MV-4-11 (cell line): ENCODE measurements at places on chromosomes 16 and 17.
A peak's percentile ranks its signal among the peaks of the same experiment; 100 is the strongest.

GRCh38 chr16:85383836-85384832 lies 229.0 kb upstream of the GSE1 start:
- DNase-seq: no peak

GRCh38 chr16:7820816-7821215 lies 488.2 kb downstream of the RBFOX1 start:
- DNase-seq: no peak

GRCh38 chr17:30207655-30208054 lies 27.8 kb downstream of the SLC6A4 start:
- no peak for DNase-seq

DNA sequence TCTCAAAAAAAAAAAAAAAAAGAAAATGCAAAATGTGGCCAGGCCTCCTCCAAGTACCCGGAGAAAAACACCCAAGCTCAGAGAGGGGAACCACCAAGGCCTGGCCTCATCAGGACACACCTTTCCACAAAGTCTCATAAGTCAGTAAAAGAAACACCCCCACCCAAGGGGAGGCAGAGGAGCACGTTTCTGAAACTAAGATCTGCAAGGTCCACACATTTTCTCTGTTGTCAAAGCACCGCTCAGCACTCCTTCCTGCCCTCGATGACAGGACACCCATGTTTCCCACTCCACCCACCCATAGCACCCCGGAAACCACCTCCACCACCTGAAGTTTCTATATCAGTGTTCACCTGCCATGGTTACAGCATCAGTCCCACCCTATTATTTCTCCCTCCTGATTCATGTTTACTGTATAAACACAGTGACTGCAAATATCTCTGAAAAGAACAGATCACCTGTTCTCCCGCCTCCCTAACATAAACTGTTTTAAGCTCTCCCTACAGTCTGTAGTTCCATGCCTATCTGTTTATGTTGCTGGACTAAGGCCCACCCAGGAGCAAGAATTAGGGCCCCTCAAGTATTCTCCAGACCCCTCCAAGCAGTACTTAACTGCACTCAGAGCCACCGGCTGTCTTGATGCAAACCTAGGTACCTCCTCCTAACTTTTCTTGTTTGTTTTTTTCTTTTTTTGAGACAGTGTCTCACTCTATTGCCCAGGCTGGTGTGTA lies 2.0 kb downstream of the CORO7 start:
- DNase-seq: no peak

DNA sequence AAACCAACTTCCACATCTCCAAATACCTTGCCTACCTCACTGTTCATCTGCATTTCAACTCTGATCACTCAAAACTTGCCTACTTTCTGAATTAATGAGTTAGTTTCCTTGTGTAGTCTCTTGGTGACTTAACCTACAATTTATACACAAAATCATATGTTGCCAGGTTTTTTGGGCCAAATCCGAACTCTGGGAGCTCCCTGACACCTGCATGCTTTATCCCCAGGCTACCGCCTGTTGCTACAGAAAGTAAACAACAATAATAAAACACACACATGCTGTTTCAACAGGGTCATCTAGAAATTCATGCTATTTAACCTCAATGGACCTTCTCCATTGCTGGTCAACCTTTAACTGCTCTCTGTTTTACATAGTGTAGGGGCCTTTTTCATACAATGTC lies 104.5 kb upstream of the AXIN2 start:
- DNase-seq: no peak

- DNase-seq: no peak
Measured at GRCh38 chr16:28935346-28935745, 3.6 kb downstream of the CD19 start.

DNA sequence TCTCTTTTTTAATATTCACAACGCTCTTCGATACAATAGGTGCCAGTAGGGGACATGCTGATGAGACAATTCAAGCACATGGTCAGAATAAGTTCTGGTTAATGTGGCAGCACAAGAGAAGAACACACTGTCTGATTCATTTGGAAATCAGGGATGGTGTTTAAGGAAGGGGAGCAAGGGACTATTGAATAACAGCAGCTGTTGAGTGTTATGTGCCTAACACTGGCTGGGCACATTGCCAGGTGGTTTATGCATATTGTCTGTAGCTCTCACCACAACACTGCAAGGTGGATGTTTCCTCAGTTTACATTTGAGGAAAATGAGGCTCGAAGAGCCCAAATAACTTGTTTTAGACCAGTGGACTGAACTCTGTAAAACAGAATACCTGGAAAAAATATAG lies 44.2 kb downstream of the LYRM9 start:
- DNase-seq: no peak

GRCh38 chr16:11836650-11837244 lies 14.6 kb downstream of the RSL1D1 start:
- DNase-seq: no peak

GRCh38 chr17:2369551-2370210 lies 31.2 kb downstream of the MNT start:
- no peak for DNase-seq

DNA sequence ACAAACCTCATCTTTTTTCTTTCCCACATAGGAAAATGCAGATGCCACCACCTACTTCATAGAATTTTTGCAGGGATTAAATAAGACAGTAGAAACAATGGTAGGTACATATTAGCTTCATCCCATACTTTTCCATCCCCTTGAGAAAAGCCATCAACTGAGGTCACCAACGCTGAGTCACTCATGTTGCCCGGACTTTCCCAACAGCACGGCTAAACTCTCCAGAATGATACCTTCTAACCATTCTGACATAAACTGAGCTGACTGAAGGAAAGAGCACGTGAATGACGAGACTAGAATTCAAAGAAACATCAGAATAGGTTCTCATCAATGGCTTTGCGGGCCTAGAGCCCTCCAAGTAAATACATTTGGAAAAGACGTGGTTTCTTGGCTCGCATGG lies 146.0 kb upstream of the RCVRN start:
- DNase-seq: peak; percentile 58

DNA sequence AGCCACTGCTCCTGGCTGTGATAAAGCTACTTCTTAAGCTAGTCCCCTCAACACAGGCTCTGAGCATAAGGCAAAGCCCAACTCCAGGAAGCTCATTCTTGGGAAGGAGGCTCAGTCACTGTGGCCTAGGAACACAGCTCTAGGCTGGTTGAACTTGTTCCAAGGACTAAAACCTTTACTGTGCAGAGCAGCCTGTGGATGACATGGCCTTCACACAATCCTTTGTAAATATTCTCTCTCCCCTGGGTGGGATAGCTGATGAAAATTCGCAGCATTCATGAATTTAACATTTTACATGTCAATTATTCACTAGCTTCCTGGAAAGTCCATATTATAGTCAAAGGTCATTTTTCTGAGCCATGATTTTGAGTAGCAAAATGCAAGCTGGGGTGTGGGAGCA lies 28.9 kb downstream of the BEAN1 start:
- DNase-seq: no peak

DNA sequence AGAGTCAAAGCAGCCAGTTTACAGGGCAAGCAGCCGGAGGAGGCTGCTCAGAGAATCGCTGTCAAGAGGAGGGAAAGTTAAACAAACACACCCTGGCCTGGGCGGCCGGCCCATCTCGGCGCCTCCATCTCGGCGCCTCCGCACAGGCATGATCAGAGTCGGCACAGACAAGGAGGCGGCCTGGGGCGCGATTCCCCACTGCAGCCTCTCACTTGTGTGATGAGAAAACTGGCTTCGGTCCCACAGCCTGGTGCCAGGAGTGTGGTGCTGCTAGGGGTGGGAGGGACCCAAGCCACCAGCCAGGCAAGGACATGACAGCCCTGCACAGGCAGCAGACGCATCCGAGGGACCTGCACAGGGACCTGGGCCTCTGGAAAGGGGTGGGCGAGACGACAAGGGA lies 17.7 kb downstream of the SLC38A10 start:
- DNase-seq: no peak

DNA sequence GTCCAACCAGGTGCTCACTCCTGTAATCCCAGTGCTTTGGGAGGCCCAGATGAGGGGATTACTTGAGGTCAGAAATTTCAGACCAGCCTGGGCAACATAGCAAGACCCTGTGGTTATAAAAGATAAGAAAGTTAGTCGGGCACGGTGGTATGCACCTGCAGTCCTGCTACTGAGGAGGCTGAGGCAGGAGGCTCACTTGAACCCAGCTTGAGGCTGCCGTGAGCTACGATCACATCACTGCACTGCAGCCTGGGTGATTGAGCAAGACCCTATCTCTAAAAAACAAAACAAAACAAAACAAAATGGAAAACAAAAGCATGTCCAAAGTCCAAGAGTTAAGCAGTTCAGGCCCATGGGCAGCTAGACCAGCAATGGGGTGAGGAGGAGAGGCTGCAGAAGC lies 143.2 kb downstream of the IRX5 start:
- no peak for DNase-seq

GRCh38 chr17:2084036-2084765 lies 29.3 kb downstream of the HIC1 start:
- no peak for DNase-seq

GRCh38 chr17:58329810-58330537 lies 1.4 kb upstream of the TSPOAP1 start:
- no peak for DNase-seq

GRCh38 chr17:14471052-14471451 lies 170.2 kb downstream of the HS3ST3B1 start:
- no peak for DNase-seq

- DNase-seq: peak; percentile 9
Measured at GRCh38 chr17:70636517-70637133, 467.3 kb downstream of the KCNJ2 start.

DNA sequence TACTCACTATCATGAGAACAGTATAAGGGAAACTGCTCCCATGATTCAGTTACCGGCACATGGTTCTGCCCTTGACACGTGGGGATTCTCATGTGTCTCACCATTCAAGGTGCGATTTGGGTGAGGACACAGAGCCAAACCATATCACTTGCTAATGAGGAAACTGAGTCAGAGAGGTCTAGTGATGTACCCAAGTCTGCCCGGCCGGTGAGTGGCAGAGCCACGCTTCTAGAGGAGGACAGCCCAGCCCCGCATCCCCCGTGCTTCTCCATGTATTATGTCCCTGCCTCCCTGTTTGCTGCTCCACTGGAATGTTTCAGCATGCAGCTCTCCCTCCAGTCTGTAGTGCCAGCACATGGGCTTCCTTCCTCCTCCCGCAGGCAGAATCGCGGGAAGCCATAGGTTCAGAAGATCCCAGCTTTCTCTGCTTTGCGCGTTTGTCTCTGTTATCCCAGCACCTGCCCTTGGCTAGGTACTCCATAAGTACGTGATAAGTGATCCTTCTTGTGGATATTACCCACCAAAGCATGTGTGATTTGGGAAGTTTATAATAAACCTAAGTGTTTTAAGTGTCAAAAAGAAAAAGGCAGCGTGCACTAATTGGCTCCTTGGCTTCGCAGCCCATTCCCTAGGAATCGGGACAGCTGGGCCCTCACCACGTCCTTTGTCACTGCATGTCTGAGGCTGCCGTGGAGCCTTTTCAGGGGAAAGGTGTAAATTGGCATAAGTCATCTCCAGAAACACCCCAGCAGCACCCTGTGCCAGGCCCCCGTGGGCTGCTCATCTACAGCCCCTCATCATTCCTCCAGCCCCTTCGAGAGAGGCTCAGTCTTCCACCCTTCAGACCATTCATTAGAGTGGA lies 103.8 kb downstream of the CLEC16A start:
- DNase-seq: no peak

GRCh38 chr17:12041312-12041711 lies 20.6 kb downstream of the MAP2K4 start:
- DNase-seq: peak; percentile 47

GRCh38 chr17:72971226-72971880 lies 121.1 kb downstream of the SLC39A11 start:
- DNase-seq: no peak

DNA sequence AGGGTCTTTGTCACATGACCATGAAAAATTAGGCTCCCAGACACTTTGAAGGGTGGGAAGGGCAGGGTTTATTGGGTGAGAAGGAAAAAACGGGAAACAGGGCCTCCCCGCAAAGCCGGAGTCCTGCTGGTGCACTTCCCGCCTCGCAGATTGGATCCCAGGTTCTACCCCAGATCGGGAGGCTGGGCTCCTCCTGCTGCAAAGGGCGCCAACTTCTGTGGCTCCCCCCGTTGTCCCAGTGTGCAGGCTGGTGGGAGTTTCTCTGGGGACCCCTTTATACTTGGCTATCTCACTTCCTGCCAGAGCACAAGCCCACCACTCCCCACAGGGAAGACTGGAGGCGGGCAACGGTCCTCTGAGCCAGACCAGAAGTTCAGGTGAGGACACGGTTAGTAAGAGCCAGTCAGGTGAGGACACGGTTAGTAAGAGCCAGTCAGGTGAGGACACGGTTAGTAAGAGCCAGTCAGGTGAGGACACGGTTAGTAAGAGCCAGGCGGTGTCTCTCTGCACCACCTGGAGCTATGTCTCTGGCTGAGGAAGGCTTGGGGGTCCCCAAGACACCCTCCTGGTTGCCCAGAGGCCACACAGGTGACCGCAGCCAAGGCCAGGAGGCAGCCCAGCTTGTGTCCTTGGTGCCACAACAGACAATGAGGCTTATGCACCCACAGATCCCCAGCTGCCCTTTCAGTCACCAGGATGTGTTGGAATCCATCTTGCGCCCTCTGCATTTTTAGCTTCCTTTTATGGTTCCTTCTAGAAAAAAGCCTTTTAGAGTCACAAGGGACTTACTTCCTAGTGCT lies 48.1 kb upstream of the CHMP6 start:
- DNase-seq: no peak

DNA sequence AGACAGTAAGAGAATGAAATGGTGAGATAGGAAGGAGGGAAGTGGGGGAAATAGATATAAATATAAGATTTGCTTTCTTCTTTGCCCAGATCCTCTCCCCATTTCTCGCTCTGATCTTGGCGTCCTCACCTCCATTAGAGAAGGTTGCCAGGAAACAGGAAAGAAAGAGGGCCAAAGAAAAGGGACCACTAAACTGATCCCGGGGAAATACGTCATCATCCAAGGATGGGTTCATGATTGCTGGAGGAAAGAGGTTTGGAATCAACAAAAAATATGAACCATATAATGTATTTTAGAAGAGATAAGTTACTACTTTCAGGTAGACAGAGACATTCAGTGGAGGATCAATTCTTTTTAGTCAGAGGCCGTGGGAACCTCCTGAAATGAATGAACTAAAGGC lies 536.0 kb downstream of the HAPSTR1 start:
- DNase-seq: no peak

DNA sequence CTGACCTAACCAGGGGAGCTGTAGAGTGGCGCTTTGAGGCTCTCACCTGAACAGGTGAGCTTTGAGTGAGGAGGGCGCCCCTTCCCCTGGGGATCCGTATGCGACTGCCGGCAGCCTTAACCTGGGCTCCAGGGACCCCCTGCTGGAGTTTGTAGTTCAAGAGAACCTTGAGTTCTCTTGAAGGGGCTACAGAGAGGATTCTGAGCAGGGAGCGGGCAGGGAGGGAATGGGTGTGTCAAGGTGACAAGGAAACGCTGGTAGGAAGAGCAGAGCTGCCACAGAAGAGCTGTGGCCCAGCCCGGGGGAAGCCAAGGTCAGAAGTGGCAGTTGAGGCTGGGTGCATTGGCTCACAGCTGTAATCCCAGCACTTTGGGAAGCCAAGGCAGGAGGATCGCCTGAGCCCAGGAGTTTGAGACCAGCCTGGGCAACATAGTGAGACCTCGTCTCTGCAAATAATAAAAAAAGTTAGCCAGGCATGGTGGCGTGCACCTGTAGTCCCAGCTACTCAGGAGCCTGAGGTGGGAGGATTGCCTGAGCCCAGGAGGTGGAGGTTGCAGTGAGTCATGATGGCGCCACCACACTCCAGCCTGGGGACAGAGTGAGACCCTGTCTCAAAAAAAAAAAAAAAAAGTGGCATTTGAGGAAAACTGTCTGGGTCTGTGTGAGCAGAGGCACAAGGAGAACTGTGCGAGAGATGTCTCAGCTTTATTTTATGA lies 1.2 kb downstream of the LLGL2 start:
- DNase-seq: no peak
